NCI-H187 treated with DMSO at 0.1 percent for 48 hours (cell line): ENCODE measurements at places on chromosomes 1 and 21.

DNA sequence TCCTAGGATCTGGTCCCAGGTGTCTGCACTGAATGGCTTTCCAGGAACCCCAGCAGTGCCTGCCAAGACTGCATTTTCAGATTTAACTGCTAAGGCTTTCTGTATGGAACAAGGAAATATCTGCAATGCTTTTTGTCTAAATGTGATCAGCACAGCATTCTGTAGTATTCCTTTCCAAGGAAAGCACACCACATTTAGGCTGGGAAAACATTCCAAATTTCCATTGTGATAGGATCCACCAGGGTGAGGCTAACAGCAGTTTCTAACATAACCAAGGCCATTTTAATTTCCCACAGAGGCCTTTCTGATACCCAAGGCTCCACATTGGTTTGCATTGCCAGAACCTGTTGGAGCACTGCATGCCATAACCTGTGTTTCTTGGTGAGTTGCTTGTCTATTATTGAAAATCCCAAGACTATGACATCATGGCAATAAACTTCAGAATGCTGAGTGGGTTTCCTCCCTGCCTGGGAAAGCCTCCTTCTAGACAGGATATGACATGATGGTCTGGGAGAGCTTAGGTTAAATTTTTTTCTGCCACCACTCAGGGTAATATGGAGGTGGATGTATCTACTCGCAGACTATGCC, 23.3 kb upstream of the PTGFRN start:
- DNase-seq, result no peak

DNA sequence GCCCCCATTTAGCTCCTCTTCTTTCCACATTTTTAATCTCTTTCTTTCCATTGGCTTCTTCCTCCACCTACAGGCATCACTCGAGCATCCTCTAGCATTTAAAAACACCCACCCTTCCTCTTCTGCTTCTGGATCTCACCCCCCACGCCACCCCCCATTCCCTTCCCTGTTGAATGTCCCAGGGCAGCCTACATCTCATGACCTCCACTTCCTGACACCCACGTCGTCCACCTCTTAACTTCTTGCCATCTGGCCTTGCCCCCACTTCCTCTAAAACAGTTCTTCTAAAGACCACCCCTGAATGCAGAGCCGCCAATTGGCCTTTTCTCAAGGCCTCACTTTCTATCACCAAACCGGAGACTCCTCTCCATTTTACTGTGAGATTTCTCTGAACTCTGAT, 6.1 kb upstream of the ETNK2 start:
- DNase-seq, result no peak

DNA sequence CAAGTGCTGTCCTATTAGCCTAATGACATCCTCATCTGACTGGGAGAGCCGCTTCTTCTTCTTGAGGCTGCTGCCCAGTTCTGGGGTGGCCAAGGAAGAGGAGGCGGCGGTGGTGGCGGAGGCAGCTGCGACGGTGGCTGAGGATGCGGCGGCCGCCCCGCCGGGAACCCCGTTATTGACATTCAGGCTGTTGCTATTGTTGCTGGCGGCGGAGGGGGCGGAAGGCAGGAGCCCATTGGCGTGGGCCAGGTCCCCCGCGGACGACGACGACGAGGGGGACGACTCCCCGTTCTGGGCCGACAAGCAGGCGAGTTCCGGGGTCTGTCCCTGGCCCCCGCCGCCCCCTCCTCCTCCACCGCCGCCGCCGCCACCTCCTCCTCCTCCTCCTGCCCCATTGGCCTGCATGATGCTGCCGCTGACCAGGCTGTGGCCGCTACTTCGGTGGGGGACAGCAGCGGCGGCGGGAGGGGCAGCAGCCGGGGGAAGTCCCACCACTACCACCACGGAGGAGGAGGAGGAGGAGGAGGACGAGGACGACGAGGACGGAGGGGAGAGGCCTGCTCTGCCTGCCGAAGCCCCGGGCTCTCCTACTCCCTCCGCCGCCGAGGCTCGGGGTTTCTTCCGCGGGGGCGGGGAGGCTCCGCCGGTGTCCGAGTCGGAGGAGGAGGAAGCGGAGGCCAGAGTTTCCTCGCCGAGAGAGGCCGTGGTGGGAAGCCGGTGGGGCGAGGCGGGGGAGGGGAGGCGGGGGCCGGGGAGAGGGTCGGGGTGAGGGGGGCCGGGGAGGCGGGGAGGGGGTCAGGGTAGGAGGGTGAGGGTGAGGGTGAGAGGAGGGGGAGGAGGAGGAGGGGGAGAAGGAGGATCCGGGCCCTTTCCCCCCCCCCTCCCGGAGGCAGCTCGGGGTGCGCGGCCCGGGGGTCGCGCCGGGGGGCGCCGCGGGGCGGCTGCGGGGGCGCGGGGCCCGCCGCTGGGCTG, 610 bp downstream of the WDR26 start:
- DNase-seq, result no peak

GRCh38 chr1:7442918-7443317, 328.2 kb upstream of the VAMP3 start:
- DNase-seq, result no peak

DNA sequence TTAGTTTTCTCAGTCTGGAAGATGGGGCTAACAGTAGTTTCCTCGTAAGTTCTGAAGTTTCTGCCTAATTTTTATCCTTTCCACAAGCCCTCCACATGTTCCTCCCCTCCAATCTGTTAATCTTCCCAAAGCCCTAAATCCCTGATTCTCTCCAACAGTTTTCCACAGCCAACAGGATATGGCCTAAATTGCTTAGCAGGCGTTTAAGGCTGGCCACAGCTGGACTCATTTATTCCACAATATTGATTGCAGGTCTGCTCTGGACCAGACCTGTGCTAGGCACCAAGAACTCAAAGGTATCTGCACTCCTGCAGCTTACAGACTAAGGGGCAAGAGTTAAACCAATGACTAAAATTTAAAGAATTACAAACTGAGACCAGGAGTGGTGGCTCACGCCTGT, 3.9 kb downstream of the SLC6A9 start:
- no peak for DNase-seq

- no peak for DNase-seq
These were observed 16.7 kb downstream of the LPAR3 start for GRCh38 chr1:84876353-84876752.

- no peak for DNase-seq
These were observed 232.9 kb downstream of the SMYD3 start for GRCh38 chr1:246274186-246274585.

GRCh38 chr1:212544110-212544509, 64.5 kb upstream of the ATF3 start:
- no peak for DNase-seq

DNA sequence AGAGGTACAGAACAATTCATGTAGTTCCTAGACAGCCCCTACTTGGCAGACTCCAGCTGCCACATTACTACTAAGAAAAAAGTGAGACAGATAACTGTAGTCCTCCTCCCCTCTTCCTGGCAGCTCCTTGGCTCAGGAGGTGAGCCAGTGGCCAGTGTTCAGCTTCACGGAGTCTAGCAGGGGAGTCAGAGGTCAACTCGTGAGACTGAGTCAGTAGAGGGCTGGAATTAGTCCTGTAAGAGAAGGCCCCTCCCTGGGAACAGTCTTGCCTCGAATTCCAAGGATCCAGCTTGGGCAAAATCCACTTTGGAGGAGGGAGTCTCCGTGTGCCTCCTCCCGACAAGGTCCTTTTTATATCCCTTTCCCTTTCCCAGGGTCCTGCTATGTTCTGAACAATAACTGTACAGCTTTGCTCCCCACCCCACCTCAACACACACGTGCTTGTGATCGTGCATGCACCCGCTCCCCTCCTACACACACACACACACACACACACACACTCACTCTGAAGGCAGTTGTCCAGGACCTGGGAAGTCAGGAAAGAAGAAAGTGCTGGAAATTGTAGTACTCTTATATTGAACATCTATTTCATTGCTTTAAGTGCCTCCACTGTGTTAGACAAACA, 22.5 kb upstream of the SLC27A3 start:
- DNase-seq, result no peak

DNA sequence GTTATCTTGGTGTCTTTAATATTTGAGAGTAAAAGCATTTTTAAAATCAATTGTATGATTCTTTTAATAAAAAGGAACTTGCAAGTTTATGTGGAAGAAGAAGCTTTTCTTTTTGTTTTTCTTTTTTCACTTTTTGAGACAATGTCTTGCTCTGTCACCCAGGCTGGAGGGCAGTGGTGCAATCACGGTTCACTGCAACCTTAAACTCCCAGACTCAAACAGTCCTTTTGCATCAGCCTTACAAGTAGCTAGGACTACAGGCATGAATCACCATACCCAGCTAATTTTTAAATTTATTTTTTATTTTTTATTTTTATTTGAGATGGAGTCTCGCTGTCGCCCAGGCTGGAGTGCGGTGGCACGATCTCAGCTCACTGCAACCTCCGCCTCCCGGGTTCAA, 34.1 kb downstream of the CMPK1 start:
- DNase-seq, result no peak

DNA sequence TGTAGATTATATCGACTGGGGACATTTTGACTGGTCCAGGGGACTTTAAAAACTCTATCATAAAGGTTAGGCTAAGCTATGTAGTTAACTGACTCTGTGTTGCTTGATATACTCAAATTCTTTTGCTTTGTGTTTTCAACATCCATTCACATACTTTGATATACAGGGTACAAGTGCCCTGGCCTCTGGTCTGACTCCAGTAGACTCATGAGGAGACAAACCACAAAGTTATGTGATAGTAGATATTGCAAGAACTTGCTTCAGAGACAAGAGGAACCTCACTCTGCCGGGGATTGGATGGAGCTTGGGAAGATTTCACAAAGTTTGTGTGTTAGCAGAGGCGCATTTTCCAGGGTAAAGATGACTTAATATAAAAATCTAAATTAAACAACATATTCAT, 1.3 kb downstream of the GORAB start:
- no peak for DNase-seq

DNA sequence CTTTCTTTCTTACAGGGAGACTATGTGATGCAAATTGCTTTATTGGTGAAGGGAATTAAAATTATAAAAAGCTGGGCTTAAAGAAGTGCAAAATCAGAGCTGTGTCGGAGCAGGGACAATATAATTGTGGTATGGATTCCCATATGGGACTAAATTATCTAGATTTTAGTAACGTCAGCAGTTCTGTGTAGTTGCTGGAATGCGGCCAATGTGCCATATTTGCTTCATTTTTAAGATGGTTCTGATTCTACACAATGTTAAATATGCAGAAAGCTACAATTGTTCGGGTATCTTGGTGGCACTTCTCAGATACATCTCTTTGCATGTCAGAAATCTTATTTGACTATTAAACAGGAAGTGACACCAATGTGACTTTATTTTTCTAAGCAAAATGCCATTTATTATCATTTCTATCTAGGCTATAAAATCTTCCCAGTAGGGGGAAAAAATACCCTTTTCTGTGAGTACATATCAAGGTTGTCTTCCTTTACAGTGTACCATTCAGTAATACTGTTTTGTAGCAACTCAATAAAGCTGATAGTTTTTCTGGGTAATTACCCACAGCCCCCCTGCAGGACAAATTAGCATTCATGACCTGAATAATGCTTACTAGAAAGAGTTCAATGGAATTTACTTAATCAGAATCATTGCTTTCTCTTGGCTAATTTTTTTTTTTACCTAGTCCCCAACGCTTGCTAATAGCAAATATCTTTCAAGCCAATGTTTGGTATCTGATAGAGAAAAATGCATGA, 288.3 kb upstream of the ADGRL2 start:
- no peak for DNase-seq

GRCh38 chr1:193060938-193061337, 1.5 kb downstream of the RO60 start:
- DNase-seq, result no peak

GRCh38 chr1:233240371-233240770, 55.2 kb downstream of the PCNX2 start:
- no peak for DNase-seq

- DNase-seq, result no peak
These were observed 14.1 kb downstream of the RUNX3 start for GRCh38 chr1:24915816-24916602.

GRCh38 chr1:45630429-45630828, 6.6 kb upstream of the CCDC17 start:
- DNase-seq, result no peak

DNA sequence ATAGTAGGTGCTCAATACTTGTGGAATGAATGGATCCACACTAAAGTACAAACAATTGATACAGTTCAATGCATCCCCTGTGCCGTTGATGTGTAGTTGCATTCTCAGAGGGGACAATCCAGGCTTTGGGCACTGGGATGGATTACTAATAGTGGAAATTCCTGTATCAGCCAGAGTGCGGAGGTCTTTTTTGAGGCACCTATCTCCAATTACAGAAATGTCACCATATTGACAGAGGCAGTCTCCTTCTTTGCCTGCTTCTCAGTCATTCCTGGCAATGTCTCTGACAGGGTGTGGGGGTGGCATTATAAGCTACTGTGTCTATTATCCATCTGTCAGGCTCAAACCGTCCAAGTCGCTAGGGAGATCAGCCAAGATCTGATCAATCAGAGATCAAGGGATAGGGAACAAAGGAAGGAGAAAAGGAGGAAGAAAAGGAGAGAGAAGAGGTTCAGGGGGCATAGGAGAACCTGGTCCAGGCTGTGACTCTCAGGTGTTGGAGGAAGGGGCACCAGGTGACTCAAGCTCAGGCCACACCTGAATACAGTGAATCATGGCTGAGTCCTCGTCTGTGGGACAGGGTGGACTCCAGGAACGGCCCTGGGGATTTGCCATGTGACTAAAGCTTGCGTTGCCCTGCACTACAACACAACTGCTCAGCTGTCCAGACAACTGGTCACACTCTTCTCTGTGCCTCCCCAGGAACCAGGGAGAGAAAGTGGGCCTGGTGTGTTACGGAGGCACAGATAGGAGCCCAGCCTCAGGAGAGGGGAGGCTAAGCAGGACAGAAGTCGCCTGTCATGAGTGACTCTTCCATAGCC, 3.4 kb upstream of the LAMB3 start:
- no peak for DNase-seq

GRCh38 chr1:6788946-6789345, 3.7 kb downstream of the CAMTA1 start:
- no peak for DNase-seq

- DNase-seq, result no peak
These were observed 9.5 kb upstream of the PITHD1 start for GRCh38 chr1:23768733-23769132.

- DNase-seq, result no peak
These were observed 42.0 kb downstream of the SDC3 start for GRCh38 chr1:30866594-30866993.

DNA sequence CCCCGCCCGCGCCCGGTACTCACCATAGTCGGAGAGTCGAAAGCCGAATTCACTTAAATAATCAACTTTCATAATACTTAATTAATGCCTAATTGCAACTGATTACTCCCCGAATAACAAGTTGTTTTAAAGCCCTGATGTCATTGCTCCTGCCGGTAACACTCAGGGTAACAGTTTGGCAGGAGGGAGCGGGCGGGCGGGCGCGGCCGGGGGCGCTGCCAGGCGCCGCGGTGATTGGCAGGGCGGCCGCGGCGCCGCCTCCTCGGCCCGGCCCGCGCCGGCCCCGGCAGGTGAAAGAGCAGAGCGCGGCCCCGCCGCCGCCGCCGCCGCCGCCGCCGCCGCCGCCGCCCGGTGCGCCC, 102.2 kb downstream of the CASZ1 start:
- no peak for DNase-seq

- DNase-seq, result no peak
These were observed 28.9 kb downstream of the ERI3 start for GRCh38 chr1:44326024-44326701.

- DNase-seq, result no peak
These were observed 41.0 kb upstream of the PTPRC start for GRCh38 chr1:198597690-198598430.
